ENCODE measurements at places on chromosomes 7 and 10. TPM values are rescaled to one million over a fixed set of nuclear protein-coding genes. Genes with fewer than 3 reads are reported as not detected.

FIS1 gene
- total RNA-seq: 101 TPM

TRA2A gene
- 24.2 TPM for total RNA-seq

MOGAT3 gene
- not detected for total RNA-seq

ACSL5 gene
- 1.4 TPM for total RNA-seq

CALHM1 gene
- total RNA-seq: not detected

TEX36 gene
- not detected for total RNA-seq

GPR15LG gene
- not detected for total RNA-seq

LRRC18 gene
- not detected for total RNA-seq

LIPM gene
- 0.13 TPM for total RNA-seq

CFAP46 gene
- total RNA-seq: 0.20 TPM

HOXA11 gene
- total RNA-seq: 0.13 TPM

ASB4 gene
- total RNA-seq: not detected

UPK3BL2 gene
- total RNA-seq: 3.5 TPM

RPEL1 gene
- not detected for total RNA-seq

MBL2 gene
- total RNA-seq: not detected

CACNB2 gene
- total RNA-seq: 0.20 TPM

MYOZ1 gene
- total RNA-seq: 0.20 TPM

SAP25 gene
- 0.13 TPM for total RNA-seq

TACC2 gene
- total RNA-seq: 8.8 TPM

OR6B1 gene
- total RNA-seq: not detected

ODAD2 gene
- total RNA-seq: 0.26 TPM

HOXA13 gene
- not detected for total RNA-seq

TAS2R41 gene
- total RNA-seq: not detected

UCN3 gene
- total RNA-seq: not detected

MYH16 gene
- not detected for total RNA-seq

AKR1B1 gene
- 46.7 TPM for total RNA-seq

CHST3 gene
- 49.4 TPM for total RNA-seq

CLRN3 gene
- not detected for total RNA-seq

SUN3 gene
- not detected for total RNA-seq

NPTX2 gene
- total RNA-seq: 3.3 TPM

LEP gene
- total RNA-seq: 0.17 TPM

OR2A14 gene
- total RNA-seq: not detected

DNAH11 gene
- total RNA-seq: 0.92 TPM

PPP1R17 gene
- total RNA-seq: not detected

CELF2 gene
- total RNA-seq: 18.1 TPM

CEP55 gene
- 5.5 TPM for total RNA-seq

CPA4 gene
- total RNA-seq: 140 TPM

ARHGAP22 gene
- 85.4 TPM for total RNA-seq

RELN gene
- total RNA-seq: 200 TPM

FFAR4 gene
- total RNA-seq: not detected

CDC14C gene
- total RNA-seq: not detected

GPER1 gene
- 3.2 TPM for total RNA-seq

ENTPD1 gene
- total RNA-seq: 2.7 TPM

PON1 gene
- total RNA-seq: not detected

CNOT4 gene
- 17.5 TPM for total RNA-seq

INSYN2A gene
- total RNA-seq: 0.13 TPM

GJC3 gene
- total RNA-seq: not detected

ENO4 gene
- 0.13 TPM for total RNA-seq
